A549 treated with ZK216348 at 1 μM for 4 hours (cell line): ENCODE measurements at places on chromosomes 2 and 18. TPM values are rescaled to one million over a fixed set of nuclear protein-coding genes. Genes with fewer than 3 reads are reported as not detected.

The SERPINB13 gene
- not detected in 5 replicates for total RNA-seq

The DCC gene
- not detected in 5 replicates for total RNA-seq

The TPO gene
- total RNA-seq = 0.13 to 0.29 TPM (median 0.13 TPM) in 3 of 5 replicates, not detected in the others

The CNGA3 gene
- total RNA-seq = not detected in 5 replicates
